ENCODE measurements at places on chromosomes 3 and 15.

DNA sequence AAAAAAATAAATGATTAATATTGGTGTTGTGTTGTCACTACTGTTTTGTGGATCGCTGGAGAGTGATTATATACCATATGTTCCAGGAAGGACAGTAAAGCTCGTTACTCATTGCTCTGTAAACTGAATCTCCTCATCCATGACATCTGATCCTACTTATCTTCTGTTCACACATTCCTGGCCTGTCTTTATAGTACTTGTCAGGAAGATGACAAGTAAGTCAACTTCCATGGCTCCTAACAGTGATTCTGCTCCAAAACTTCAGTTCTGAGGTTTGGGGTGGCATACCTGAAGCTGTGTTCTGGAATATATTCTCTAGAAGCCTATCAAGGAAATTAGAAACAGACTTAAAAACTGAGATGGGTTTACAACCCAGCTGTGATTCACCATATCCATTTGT is 288.9 kb downstream of the ZBBX start:
- DNase-seq: no peak

DNA sequence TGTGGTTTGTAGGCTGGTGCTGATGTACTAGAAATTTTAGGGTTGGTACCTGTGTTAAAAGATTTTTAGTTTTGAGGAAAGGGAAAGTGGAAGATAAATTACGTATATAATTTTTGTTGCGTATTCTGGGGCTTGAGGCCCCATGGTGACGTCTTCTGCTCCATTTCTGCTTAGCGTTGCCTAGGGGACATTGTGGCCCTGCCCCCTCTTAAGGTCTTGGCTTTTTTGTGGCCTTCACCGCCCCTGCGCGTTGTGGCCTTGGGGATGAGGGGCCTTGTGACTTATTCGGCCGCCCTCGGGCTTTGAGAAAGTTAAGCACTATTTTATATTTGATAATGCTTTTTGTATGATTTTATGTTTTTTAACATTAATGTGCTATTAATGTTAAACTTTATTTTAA is 182.0 kb downstream of the KLF13 start:
- DNase-seq: no peak

DNA sequence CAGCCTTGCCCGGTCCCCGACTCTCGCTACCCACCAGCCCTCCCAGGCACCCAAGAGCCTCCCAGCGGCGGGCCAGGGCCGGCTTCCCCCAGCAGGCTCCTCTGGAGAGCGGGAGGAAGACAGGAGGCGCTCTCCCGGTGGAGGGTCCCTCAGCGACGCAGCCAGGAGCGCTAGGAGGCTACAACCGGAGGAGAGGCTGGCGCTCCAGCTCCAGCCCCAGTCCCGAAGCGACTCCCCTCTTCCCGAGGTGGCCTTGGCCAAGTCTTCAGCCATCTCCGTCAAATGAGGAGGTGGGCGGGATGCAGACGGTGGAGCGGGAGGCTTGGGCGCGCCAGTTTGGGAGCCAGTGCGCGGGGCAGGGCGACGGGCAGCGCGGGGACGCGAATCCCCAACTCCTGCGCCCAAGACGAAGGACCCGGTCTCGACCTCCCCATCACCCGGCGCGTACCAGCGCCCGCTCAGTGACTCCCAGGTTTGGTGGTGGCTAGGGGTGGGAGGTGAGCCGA is 722 bp downstream of the CHRNA3 start:
- DNase-seq: peak; percentile 69

DNA sequence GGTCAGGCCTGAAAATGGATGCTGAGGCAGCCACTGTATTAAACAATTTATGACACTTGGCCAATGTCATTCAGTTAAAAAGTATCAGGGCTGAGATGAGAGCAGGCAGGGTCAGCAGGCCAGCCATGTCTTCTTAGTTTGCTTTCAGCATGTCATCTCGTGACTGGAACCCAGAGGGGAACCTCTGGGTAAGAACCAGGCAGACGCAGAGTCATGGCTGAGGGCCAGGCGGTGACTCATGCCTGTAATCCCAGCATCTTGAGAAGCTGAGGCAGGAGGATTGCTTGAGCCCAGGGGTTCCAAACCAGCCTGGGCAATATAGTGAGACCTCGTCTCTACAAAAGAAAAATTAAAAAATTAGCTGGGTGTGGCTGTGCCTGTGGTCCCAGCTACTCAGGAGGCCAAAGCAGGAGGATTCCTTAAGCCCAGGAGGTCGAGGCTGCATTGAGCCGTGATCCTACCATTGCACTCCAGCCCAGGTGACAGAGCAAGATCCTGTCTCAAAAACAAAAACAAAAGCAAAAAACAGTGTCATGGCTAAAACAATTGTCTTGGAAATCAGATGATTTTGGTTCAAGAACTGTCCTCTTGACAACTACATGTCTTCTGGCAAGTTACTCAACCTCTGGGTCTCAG is 11.7 kb downstream of the BCL2L10 start:
- no peak for DNase-seq

DNA sequence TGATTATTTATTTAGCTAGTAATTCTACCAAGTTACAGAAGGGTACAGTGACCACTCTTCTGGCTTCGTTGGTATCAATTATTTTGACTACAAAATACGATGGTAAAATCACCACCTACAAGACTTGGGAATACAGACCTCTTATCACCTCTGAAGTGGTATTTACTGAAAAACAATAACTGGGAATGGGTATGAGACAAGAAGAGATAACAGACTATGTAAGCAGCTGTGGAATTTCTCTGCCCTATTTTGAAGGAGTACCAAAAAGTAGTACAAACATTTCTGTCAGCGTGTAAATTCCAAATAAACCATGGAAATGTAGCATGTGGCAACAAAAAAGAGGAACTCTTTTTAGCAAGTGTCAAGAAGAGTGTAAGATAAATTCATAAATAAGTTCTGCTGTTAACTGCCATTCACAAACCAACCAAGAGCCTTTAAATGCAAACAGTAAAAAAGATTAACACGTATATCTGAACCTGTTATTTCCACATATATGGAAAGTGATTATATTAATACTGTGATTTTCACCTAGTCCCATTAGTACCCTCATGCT is 77.0 kb upstream of the SLC12A8 start:
- DNase-seq: no peak

GRCh38 chr3:37715976-37716375 is 145.7 kb upstream of the CTDSPL start:
- DNase-seq: no peak

DNA sequence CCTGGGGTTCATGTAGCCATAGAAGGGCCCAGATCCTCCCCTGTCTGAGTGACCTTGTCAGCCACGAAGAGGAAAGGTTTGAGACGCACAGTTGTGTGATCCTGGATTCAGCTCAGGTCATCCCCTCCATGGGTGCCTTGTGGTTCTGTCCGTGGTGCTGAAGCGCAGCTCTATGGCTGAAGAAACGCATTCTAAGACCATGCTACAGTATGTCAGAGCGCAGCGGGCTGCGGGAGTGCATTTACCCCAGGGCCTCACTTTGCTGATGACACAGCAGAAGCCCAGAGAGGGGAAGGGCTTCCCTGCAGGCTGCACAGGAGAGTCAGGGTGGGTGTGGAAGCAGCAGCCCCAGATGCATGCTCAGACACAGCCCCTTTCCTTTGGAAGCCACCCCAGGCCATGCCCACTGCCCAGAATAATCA is 68.8 kb upstream of the IQSEC1 start:
- peak; percentile 84 for DNase-seq

DNA sequence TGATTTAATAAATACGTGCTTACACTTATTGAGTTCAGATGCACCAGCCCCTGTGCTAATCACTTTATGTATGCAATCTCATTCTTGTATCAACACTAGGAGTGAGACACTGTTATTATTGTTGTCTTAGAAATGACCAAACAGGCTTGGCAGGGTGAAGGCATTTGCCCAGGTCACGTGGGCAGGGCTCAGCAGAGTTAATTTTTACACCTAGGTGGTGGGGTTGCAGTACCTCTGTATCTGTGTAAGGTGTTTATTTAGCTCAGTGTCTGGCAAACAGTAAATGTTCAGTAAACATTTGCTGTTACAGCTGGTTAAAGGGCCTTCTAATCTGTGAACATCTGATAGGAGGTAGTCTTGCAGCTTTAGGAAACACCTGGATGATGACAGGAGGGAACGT is 200.0 kb downstream of the CACNA2D3 start:
- no peak for DNase-seq

- no peak for DNase-seq
These were observed 149.0 kb downstream of the PDZRN3 start for GRCh38 chr3:73475717-73476116.

DNA sequence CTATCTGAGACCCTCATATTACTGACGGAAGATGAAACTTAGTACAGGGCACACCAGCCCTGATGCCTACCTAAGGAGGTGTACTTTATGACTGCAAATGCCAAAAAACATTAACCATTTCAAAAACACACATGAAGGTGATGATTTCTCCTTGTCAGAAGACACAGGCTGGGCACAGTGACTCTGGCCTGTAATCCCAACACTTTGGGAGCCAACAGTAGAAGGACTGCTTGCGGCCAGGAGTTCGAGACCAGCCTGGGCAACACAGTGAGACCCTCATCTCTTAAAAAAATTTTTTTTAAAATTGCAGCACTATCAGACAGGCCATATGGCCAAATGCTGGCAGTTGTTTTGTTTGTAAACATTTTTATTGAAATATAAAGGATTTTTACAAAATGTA is 73.5 kb downstream of the LRIG1 start:
- DNase-seq: no peak

DNA sequence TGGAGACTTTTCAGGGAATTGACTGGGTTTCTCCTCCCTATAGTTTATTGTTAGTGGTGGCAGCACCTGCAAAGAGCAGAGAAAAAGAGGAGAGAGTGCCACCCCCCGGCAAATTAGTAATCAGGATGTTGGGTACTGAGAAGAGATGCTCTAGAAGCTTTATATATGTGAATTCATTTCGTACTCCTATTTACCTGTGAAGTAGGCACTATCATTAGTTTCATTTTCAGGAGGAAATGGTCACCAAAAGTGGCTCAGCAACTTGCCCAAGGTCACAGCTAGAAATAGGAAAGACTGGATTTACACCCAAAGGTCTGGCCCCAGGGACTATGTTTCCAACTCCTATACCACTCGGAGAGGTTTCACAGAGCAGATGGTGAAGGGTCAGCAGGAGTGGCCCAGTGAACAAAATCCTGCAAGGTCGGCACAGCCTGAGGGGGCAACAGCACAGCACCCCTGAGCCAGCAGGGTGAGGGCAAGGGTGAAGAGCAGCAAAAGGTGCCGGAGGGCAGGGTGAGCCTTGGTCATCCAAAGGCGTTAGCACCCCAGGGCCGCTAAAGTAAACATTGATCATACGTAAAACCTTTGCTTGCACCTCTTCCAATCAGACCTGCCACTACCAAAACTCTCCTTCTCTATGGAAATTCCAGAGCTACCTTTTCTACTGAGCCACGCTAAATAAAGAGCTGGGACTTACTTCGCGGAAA is 23.6 kb downstream of the VGLL4 start:
- DNase-seq: no peak

DNA sequence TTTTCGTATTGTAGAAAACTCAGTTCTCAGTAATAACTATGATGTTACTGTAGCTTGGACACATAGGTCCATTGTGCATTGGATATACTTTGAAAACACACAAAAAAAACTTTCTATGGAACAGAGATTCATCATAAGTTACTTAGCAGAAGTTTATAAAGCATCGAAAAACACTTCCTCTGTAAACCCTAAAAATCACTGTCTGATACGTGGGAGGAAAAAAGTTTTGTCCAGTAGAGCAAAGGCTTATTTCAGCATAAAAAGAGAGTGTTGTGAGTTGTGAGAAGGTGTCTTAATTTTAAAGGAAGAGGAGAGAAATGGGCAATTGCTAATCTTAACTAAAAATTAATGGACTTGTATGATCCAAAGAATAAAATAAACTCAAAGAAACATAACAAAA is 64.8 kb downstream of the OSTN start:
- no peak for DNase-seq

- no peak for DNase-seq
These were observed 13.4 kb upstream of the STRA6 start for GRCh38 chr15:74215958-74216357.

DNA sequence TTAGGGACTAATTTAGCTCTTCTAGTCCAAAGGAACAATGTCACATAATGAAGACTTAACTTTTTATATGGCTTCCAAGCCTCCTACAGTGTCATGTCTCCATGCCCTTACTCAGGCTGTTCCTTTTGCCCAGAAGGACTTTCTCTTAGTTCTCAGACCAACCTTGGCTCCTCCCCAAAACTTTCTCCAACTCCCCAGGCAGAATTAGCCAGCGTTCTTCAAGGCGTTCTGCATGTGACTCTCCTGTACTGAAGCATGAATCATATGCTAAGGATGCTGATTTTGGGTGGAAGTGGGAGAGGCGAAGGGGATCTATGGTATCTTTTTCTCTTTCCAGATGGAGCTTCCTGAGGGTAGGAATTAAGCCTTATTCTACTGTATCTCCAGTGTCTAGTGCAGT is 335.1 kb upstream of the ICE2 start:
- no peak for DNase-seq
